ENCODE measurements at places on chromosomes 5 and 9.

- no peak for DNase-seq
Observed at GRCh38 chr9:98199388-98200033, 7.1 kb upstream of the CORO2A start.

DNA sequence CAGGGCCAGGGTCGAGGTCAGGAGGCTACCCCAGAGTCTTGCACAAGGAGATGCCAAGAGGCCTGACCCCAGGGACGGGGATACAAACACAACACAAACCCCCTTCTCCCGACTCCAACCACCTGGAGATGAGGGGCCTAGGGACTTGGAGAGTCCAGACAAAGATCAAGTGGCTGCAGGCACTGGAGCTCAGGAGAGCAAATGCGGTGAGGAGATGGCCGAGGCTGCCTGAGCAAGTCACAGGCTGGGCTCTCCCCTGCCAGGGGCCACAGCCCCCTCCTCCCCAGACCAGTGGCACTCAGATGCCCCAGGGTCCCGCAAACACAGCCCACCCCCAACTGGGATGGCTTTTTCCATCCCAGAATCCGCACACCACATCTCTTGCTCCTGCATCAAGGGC is 15.8 kb downstream of the SH3GLB2 start:
- no peak for DNase-seq

- no peak for DNase-seq
Observed at GRCh38 chr9:116369706-116370105, 216.1 kb downstream of the PAPPA start.

DNA sequence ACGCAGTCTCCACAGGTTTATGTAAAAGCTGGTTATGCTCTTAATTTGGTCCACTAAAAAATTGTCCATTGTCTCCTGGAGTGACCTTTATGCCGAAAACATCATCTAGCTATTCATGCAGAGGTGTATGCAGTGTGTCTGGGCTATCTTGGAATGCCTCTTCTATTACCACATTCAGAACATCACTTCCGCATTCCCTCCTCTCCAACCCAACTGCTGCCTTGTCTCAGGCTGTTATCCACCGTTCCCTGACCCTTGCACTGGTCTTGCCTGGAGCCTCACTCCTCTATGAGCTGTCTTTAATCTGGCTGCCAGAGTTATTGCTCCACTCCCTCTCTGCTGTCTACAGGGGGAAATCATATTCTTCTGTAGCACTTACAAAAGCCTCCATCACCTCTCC is 214.1 kb upstream of the ANKRD55 start:
- DNase-seq, result no peak

DNA sequence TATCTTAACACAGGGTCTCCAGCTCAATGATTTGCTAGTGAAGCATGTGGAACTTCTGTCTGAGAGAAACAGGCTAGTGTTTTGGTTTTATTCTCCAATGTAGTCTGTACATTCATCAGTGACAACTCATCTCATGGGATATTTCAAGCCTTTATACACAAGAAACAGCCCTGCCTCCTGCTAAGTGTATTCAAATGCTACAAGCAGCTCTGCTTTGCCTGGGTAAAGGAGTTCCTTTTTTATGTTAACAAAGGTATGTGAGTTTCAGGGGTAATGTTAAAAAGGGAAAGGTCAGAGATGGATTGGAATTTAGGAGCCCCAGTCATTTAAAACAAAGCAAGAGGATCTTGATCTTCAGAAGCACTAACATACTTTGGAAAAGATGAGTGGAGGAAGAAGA is 498.7 kb downstream of the ISL1 start:
- DNase-seq, result no peak

GRCh38 chr5:122493091-122494021 is 181.3 kb downstream of the SNCAIP start:
- DNase-seq, result no peak

Data from BJ (cell line).